ENCODE measurements at places on chromosomes 4 and X.

- DNase-seq, result no peak
- H3K4me1 ChIP-seq, result no peaks in the 10 kb centered on the region
- no peaks in the 10 kb centered on the region for H3K36me3 ChIP-seq
- H3K27me3 ChIP-seq, result no peaks in the 10 kb centered on the region
- no peak overlapping the region for H3K27ac ChIP-seq
Measured at GRCh38 chr4:146793727-146794126, 151.9 kb downstream of the TTC29 start.

- no peak overlapping the region for H3K4me3 ChIP-seq
- H3K27ac ChIP-seq, result no peak overlapping the region
- peaks cover 13% of the 10 kb centered on the region for H3K4me1 ChIP-seq
- no peaks in the 10 kb centered on the region for H3K36me3 ChIP-seq
- no peaks in the 10 kb centered on the region for H3K27me3 ChIP-seq
Measured at GRCh38 chrX:2336181-2336580, 164.6 kb downstream of the DHRSX start.

GRCh38 chr4:141041021-141041476, 92.2 kb downstream of the RNF150 start:
- DNase-seq, result no peak
- H3K27ac ChIP-seq, result no peak overlapping the region
- no peak overlapping the region for H3K4me3 ChIP-seq

- H3K4me1 ChIP-seq, result no peaks in the 10 kb centered on the region
- no peak overlapping the region for H3K27ac ChIP-seq
- no peaks in the 10 kb centered on the region for H3K27me3 ChIP-seq
Measured at GRCh38 chr4:165124488-165124887, 11.8 kb upstream of the TMEM192 start.

DNA sequence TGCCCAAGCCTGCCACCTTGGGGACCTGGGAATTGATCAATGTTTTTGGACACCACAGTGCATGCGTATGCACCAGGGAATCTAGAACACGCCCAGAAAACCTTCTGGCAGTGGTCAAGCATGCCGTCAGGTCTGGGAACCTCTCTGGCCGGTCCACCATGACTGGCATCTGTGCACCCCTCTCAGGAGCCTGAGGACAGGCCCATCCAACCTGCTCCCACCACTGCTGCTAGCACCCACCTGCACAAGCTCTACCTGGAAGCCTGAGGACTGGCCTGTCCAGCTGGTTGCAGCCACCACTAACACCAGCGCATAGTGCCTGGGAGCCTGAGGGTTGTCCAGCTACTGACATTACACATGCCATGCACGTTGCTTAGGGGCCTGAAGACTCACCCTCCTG, 162.1 kb upstream of the GALNTL6 start:
- no peaks in the 10 kb centered on the region for H3K27me3 ChIP-seq
- no peak overlapping the region for H3K4me3 ChIP-seq
- H3K27ac ChIP-seq, result no peak overlapping the region
- no peaks in the 10 kb centered on the region for H3K36me3 ChIP-seq
